MM.1S (cell line): ENCODE measurements at places on chromosomes 6 and 20.

GRCh38 chr6:14309516-14309915, 191.9 kb downstream of the CD83 start:
- no peak overlapping the region for H3K27ac ChIP-seq
- H3K4me1 ChIP-seq: no peaks in the 10 kb centered on the region
- no peak for DNase-seq
- H3K4me3 ChIP-seq: no peak overlapping the region
- no peaks in the 10 kb centered on the region for H3K27me3 ChIP-seq

GRCh38 chr6:141922898-141923297, 209.8 kb upstream of the GJE1 start:
- DNase-seq: no peak
- H3K27ac ChIP-seq: no peak overlapping the region
- no peaks in the 10 kb centered on the region for H3K27me3 ChIP-seq
- no peak overlapping the region for H3K4me3 ChIP-seq

DNA sequence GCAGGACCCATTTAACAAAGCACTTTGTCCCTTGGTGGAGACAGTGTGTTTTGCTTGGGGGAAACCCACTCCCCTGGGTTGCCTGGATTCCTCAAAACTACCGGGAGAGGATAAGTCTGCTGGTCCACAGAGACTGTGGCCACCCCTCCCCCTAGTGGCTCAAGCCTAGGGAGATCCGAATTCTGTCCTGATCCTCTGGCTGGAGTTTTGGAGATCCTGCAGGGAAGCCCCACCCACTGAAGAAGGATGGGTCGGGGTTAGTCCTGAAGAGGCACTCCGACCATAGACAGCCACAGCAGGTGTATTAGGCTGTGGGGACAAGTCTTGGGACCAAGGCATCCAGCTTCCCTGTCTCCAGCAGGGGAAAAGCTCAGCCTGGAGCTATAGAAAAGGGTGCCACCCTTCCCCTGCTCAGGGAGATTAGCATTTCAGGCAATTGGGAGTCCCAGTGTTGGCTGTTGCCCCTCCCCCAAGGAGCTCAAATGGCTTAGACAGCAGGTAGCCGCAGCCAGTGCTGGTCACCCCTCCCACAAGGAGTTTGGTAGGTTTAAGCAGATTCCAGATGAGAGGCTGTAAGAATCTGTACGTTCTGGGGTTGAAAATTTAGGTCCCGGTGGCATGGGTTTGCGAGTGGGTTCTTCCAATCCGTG, 750.0 kb downstream of the TBC1D32 start:
- no peaks in the 10 kb centered on the region for H3K27me3 ChIP-seq
- DNase-seq: no peak
- no peak overlapping the region for H3K4me3 ChIP-seq
- no peaks in the 10 kb centered on the region for H3K36me3 ChIP-seq
- H3K27ac ChIP-seq: no peak overlapping the region

DNA sequence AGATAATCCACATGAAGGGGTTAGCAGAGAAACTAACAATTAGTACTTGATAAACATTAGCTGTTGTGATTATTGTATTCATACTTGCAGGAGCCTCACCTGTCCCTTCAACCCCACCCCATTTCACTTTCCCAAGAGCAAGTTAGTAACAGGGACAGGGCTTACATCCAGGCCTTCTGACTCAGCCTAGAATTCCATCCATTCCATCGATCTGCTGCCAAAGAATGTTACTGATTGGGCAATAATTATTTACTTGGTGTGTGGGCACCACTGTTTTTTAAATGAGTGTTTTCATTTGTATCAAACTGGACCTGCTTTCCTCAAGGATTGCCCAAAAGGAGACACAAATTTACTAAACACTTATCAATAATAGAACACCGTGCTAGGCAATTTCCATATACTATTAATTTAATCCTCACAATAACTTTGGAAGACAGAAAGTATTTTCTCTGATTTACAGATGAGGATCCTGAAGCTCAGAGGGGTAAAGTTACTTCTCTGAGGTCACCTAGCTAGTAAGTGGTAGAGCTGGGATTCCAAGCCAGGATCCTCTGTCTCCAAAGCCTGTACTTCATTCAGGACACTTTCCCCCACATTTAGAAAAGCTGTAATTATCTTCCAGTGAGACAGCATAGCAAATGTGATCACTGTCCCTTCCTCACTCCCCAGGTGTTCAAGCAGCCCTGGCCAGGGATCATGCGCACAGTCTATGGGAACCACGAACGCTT, 32.8 kb downstream of the GSS start:
- H3K27me3 ChIP-seq: no peaks in the 10 kb centered on the region
- no peak overlapping the region for H3K4me3 ChIP-seq
- H3K36me3 ChIP-seq: no peaks in the 10 kb centered on the region
- H3K4me1 ChIP-seq: 0 out of 2 replicates have a peak, but pooled peaks cover 7% of the 10 kb centered on the region
